NCI-H524 (cell line): ENCODE measurements at places on chromosomes 11 and 22.

DNA sequence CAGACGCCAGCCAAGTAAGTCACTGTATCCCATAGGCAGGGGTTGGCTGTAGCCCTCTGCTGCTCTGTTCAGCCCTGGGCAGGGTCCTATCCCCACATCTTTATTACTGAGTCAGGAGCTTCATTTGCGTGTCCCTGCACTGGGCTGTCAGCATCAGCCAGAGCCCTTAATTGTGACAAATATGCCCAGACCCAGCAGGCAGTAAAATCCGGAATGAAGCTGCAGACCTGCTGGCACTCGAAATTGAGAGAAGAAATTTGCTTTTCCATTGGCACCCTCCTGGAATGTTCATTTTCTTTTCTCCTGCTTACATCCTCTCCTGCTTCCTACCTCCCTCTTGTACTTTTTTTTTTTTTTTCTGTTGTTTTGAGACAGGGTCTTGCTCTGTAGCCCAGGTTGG lies 43.8 kb downstream of the CEP164 start:
- no peak for DNase-seq

DNA sequence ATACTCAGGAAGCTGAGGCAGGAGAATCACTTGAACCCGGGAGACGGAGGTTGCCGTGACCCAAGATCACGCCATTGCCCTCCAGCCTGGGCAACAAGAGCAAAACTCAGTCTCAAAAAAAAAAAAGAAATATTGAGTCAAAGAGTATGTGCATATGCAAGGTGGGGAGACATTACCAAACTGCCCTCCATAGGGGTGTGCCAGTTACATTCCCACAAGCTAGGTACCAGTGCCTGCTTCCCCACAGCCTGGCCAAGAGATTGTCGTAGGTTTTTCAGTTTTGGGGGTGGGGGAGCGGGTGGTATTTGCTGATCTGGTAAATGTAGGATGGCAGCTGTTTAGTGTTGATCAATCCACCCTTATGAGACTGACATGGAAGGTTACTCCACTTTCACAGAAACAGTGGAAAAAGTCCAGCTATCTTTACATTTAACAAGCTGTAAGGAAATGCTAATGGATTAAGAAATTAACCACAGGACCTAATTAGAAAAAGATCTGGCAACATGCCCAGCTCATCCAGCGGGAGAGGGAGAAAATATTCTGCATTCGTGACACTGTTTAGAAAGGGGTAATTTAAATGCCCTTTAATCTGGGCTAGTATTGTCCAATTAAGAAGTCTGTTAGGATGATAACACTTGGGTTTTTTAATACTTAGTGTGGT lies 89.4 kb downstream of the PACS1 start:
- DNase-seq = no peak

- DNase-seq = no peak
These were observed 312.1 kb downstream of the NTM start for GRCh38 chr11:131682373-131683015.

GRCh38 chr11:117000014-117000737 lies 98.1 kb downstream of the SIK3 start:
- DNase-seq = no peak

DNA sequence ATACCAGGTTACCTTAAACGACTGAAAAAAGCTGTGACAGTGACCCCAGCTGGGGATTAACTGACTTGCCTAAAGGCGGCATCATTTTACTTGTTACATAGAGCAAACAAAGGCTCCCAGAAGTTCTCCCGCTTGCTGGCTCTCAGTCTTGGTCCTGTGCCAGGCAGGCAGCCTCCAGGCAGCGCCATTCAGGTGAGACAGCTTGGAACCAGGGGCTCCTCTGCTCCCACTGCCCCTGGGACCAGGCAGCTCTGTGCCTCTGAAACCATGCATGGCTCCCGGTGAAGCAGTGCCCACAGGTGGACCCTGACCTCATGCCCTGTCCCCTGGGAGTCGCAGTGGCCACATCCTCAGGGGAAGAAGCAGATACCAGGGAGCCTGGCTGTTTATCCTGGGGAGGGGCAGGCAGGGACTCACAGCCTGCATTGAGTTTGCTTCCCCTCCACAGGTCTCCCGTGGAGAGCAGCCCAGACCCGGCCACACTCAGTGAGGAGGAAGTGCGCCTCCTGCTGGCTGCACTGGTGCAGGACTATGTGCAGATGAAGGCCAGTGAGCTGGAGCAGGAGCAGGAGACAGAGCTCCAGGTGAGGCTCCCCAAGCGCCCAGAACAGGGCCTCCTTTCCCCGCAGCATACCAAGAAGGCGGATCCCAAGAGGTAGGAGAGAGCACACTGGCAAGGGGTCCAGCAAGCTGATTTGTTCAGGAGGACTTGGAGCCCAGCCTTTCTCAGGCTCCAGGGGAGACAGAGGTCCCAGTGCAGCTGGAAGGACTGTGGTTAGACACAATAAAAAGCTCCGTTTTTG lies 15.6 kb upstream of the CYP2R1 start:
- peak; percentile 77 for DNase-seq

DNA sequence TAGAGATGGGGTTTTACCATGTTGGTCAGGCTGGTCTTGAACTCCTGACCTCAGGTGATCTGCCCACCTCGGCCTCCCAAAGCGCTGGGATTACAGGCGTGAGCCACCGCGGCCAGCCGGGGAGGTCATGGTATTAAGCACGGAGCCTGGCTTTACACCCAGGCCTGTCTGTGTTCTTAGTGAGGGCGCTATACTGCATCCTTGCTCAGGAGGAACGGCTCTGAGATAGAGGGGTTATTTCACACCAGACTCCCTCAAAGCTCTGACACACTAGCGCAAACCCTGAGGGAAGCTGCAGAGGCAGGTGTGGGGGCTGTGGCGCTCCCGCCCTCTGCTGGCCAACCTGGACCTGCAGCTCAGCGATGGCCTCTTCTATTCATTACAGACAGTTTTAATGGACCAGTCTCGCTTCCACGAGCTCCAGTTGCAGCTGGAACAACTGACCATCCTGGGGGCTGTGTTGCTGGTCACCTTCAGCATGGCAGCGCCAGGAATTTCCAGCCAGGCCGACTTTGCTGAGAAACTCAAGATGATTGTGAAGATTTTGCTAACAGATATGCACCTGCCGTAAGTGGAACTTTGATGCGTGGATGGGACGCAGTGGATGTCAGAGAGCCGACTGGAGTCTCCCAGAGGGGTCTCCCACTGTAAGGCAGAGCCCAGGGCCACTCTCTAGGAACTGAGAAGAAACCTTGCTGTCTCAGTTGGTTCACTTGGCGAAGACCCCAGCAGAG lies 26.2 kb downstream of the TCP11L1 start:
- DNase-seq = peak; percentile 34

- DNase-seq = no peak
These were observed 9.3 kb downstream of the MTFP1 start for GRCh38 chr22:30434843-30435242.

GRCh38 chr11:2193099-2193887 lies 21.7 kb upstream of the TH start:
- no peak for DNase-seq

GRCh38 chr11:2737866-2738265 lies 38.1 kb upstream of the KCNQ1OT1 start:
- DNase-seq = no peak

DNA sequence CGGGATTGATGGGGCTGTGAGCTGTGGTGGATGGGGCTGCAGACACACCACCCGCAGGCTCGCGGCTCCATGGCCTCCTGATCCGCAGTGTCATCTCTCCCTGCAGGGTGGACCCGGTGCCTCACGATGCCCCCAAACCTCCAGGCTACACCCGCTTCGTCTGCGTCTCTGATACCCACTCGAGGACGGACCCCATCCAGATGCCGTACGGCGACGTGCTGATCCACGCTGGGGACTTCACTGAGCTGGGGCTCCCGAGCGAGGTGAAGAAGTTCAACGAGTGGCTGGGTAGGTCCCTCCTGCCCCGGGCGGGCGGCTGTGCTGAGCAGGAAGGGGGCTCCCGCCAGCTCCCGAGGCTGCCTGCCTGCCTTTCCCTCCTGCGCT lies 23.1 kb downstream of the MPPED1 start:
- DNase-seq = no peak

GRCh38 chr22:39174498-39175352 lies 22.2 kb upstream of the CBX7 start:
- DNase-seq = no peak

- DNase-seq = no peak
These were observed 51.1 kb downstream of the IGSF9B start for GRCh38 chr11:133905677-133906156.

- no peak for DNase-seq
These were observed 68.5 kb downstream of the PIWIL3 start for GRCh38 chr22:24706054-24706453.

DNA sequence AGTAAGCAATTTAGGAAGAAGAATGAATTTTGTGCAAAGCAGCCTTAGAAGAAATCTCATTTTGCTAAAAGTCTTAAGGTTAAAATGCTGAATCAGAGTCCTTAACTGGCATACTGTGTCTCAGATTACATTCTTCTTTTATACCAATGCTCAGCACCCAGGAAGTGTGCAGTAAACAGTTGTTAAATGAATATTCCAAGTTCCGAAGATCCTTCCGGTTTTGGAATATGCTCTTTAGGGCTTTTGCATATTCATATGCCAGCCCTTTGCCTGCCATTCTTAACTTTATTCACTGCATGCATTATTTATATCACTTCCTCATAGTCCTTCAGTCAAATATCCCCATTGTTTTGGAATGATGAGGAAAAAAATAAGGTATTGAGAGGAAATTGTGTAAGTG lies 242.0 kb downstream of the DDX10 start:
- DNase-seq = no peak

DNA sequence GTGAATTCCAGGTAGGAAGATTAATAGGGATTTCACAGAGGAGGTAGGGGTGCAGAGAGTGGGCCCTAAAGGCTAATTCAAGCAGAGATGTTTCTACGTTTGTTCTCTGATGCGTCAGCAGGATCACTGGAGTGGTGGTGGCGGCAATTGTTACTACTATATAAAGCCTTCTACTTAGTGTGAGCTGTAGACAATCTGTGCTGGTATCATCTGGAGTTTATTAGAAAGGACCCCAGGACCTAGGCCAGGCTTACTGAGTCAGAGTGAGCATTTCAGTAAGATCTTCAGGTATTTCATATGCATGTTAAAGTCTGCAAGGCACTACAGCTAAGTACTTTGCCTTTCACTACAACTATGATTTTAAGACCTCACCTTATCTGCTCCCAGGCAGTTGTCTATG lies 59.5 kb downstream of the USP35 start:
- DNase-seq = no peak

- DNase-seq = no peak
These were observed 4.4 kb downstream of the BIK start for GRCh38 chr22:43114958-43115357.

DNA sequence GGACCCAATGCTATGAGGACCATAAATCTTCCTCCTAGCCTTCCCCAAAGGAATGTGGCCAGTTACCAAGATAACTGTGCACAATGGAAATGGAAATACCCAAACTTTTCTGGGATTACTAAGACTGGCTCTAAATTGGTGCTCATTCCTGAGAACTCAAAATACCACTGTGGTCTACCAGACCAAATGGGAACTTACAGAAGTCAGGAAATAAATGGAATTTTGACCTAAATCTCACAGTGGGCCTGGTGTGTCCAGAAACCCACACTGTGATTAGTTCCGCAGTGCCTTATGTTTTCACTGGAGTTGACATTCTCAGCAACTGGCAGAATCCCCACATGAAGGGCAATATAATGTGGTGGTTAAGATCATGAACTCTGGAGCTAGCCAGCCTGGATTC lies 99.4 kb upstream of the ZC3H12C start:
- no peak for DNase-seq

- no peak for DNase-seq
These were observed 155.3 kb downstream of the MIAT start for GRCh38 chr22:26812731-26813130.

GRCh38 chr22:31602259-31602952 lies 59.6 kb downstream of the PISD start:
- no peak for DNase-seq

GRCh38 chr11:119077839-119078238 lies 6.8 kb upstream of the HMBS start:
- no peak for DNase-seq

- no peak for DNase-seq
These were observed 54.0 kb downstream of the MIAT start for GRCh38 chr22:26711205-26711963.

GRCh38 chr11:96219981-96220623 lies 122.9 kb downstream of the MAML2 start:
- no peak for DNase-seq

DNA sequence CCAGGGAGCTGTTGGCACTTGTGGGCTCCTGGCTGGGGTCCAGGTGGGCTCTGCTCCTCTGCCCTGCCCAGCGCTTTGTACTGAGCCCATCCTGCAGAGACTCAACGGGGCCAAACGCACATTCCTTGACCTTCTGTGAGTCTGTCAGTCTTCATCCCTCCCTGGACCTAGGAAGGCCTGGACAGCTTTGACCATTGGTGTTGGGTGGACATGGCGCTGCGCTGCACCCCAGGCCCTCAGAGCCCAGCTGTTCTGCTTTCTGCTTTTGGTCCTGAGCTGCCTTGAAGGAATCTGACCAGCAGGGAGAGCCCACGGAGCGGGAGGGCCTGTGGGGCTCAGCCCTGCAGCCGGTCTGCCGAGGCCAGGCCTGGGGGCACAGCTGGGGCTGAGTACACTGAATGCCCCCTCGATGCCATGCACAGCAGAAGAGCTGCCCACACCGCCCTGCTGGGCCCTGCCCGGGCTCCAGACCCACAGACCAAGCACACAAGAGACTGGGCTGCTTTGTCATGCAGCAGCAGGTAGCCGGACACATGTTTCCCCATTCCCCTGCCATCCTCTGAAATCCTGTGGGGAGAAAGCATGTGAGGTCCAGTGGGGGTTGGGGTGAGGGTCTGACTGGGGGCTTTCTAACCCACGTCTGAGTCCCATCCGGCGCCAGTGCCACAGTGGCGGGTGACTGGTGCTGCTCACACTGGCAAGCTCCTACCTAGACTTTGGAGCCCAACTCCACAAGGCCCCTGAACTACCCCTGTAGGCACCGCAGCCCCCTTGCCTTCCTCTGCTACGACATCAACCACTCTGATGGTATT lies 24.1 kb upstream of the CCDC188 start:
- DNase-seq = no peak

GRCh38 chr11:118443590-118444218 lies 7.4 kb downstream of the KMT2A start:
- no peak for DNase-seq

- DNase-seq = no peak
These were observed 4.8 kb downstream of the OAF start for GRCh38 chr11:120215634-120216033.
